ENCODE measurements at places on chromosomes 3 and 15.

- DNase-seq: no peak
Observed at GRCh38 chr15:47362118-47362905, 355.0 kb upstream of the SEMA6D start.

DNA sequence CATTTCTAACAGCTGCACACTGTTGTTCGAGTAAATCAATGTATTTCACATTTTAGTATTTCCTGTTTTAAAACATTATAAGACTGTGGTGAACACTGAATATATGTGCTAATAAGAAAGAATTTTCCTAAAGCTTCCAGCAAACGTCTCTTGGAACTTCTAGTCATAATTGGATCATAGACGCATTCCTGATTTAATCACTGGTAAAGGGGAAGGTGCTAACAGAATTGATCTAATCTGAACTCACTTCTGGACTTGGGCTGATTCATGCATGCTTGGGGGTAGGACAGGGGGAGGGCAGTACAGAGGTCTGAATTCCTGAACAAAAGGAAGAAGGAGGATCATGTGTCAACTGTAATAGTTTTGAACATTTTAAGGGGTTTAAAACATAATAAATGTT is 7.3 kb upstream of the LEKR1 start:
- DNase-seq: no peak

- no peak for DNase-seq
Observed at GRCh38 chr3:190983875-190984274, 121.4 kb upstream of the GMNC start.

- DNase-seq: no peak
Observed at GRCh38 chr3:122767540-122768372, 25.9 kb downstream of the HSPBAP1 start.

- DNase-seq: no peak
Observed at GRCh38 chr3:164387236-164387635, 691.1 kb downstream of the SI start.

DNA sequence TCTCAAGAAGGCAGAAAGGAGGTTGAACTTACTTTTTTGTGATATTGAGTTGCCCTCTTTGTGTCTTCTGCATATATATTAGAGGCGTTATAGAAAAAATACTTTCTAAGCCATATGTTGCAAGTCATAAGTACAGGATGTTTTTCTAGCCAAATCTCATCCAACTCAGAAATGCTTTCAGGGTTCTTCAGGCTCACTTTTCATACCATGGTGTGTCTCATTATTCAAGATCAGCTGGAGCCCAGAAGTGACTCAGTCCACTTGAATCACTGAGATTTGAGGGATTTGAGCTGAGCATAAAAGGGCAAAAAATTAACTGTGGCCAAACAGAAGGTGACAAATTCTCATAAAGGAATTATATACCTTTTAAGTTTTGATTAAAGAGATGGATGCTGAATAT is 157.3 kb downstream of the WNT5A start:
- DNase-seq: no peak

GRCh38 chr3:169237201-169237600 is 426.3 kb downstream of the MECOM start:
- DNase-seq: no peak

DNA sequence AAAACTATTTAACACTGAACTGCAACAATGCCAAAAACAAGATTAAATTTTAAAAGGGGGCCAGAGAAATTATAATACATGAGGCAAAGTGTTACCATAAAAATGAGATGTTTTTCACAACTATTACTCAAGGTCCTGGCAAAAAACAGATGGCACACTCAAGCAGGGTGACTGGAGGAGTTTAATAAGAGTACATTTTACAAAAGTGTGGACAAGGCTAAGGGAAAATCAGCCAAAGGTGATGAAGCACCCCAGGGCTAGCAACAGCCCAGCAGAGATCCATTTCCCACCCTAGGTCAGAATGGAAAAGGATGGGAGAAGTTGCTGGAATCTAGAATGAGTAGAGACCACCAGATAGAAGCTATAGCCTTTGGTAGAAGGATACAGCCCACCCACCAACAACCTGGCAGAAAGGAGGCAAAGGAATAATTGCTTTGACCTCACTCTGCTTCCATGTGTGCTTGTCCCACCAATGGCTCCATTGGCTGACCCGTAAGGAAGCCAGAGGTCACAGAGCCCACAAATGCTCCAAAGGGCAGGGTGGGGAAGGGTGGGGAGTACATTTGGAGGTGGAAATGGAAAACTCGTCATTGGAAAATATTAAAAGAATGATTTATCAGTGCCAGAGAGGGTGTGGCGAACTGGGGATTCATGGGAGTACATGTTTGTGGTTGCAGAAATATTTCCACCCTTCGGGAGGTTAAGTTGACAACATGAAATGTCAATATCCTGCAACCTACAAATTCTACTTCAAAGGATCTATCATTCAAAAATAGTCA is 161.0 kb upstream of the UBE2E2 start:
- DNase-seq: no peak

GRCh38 chr15:67085237-67085817 is 19.9 kb downstream of the SMAD3 start:
- DNase-seq: peak; percentile 36

- no peak for DNase-seq
Observed at GRCh38 chr3:15284121-15284889, 48.1 kb downstream of the SH3BP5 start.

GRCh38 chr15:90681480-90681879 is 35.7 kb upstream of the BLM start:
- no peak for DNase-seq

- DNase-seq: no peak
Observed at GRCh38 chr3:190558316-190558715, 44.4 kb downstream of the IL1RAP start.

GRCh38 chr3:155228676-155229075 is 64.8 kb downstream of the STRIT1 start:
- DNase-seq: no peak

DNA sequence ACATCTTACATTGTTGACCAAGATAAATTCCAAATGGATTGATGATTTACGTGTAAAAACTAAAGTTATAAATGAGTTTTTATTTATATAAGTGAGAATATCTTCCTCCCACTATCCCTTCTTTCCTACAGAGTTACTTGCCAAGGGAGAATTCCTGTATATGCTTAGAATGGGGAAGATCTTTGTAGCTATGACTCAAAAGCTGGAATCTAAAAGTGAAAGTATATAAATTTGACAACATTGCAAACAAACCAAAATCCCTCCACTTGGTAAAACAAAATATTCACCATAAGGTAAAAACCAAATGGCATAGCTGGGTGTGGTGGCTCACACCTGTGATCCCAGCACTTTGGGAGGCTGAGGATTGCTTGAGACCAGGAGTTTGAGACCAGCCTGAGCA is 52.7 kb upstream of the GCNT3 start:
- DNase-seq: no peak

- DNase-seq: no peak
Observed at GRCh38 chr3:194579091-194579606, 54.1 kb downstream of the TMEM44 start.

GRCh38 chr15:58873267-58873666 is 60.2 kb downstream of the SLTM start:
- DNase-seq: no peak

DNA sequence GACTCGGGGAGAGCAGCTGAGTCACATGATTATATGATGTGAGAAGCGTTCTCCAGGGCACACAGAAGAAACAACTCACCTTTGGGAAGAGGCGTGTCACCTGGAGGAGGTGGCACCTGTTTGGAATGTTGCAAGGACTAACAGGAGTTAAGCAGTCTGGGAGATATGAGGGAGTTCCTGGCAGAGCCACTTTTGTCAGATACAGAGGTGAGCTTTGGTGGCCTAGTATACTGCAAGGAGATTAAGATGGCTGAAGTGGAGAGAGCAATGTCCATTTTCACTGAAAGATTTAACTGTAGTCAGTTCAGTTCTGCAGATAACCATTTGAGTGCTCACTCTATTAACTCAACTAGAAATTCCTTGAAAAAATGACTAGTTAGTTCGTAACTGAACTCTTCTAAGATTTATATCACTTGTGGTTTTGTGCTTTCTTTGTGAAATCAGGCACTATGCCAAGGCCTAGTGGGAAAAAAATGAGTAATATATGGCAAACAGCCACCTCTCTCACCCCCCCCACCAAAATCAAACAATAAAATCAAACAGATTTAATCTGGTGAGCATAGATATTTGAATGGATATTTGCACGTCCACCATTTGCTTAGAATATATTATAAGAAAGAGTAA is 61.3 kb downstream of the CRYBG3 start:
- no peak for DNase-seq

DNA sequence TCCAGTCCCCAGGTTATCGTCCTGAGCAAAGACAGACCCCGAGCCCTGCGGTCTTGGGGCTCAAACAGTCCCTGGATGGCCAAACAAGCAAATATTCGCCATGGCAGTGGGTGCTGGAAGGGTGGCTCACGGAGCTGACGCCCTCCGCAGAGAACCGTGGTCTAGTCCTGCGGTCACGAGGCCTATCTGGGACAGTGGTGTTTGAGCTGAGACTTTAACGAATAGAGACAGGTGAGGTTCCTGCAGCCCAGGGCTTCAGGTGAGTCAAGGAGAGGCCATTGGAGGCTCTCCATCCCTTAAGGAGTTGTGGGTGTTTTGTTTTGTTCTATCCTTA is 399 bp upstream of the SUCLG2 start:
- no peak for DNase-seq

GRCh38 chr3:137348936-137349335 is 391.2 kb downstream of the IL20RB start:
- DNase-seq: no peak

- DNase-seq: no peak
Observed at GRCh38 chr3:23741036-23741706, 64.6 kb upstream of the UBE2E1 start.

DNA sequence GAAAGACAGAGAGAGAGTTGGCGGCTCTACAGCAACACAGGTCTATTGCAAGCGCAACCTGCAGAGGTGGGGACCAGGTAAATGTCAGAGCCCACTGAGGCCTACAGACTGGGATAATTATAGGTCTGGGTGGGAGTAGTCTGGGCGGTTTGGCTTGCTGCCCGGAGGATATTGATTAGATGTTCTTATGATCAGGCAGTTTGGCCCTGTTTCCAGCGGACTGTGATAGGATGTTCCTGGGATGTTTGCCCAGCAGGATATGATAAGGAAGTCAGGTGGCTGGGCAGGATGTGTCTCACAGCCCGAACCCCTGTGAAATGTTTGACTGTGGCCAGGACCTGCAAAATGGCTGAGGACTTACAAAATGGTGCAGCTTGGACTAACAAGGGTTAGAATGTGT is 364.9 kb downstream of the NAALADL2 start:
- no peak for DNase-seq

- no peak for DNase-seq
Observed at GRCh38 chr3:126913524-126913923, 69.4 kb upstream of the PLXNA1 start.

DNA sequence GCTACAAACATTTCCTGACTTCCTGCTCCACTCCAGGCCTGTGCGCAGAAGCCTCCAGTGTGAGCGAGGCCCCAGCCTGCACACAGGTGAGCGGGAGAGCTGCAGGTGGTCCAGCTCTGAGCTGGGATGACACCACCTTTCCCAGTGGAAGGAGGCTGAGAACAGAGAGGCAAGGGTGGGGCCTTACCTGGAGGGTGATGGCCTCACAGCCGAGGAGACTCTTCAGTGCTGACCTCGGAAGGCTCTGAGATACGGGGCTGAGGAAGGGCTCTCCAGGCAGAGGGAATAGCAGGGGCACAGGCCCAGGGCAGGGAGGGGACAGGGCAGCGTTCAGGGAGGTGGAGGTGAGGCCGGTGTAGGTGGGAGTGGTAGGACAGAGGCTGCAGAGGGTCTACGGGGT is 70.8 kb downstream of the EFCAB12 start:
- no peak for DNase-seq

- DNase-seq: no peak
Observed at GRCh38 chr3:114553949-114554593, 260.2 kb downstream of the TIGIT start.

GRCh38 chr3:14222900-14223594 is 44.4 kb downstream of the LSM3 start:
- DNase-seq: no peak

DNA sequence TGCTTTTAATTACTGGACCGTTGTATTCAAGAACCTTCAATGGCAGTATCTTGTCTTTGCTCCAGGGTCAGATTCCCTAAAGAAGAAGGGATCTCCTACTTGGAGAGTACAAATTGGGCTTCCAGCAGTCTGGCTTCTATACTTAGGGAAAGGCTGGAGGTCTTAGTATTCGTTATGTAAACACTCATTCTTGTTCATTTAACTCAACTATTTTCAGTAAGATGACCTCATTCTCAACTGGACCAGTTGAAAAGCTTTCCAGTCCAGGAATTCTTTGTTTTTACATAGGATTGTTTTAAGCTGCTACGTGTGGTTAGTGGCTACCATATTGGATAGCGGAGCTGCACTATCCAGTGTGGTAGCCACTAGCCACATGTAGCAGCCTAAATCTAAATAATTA is 4.6 kb downstream of the SENP5 start:
- no peak for DNase-seq

DNA sequence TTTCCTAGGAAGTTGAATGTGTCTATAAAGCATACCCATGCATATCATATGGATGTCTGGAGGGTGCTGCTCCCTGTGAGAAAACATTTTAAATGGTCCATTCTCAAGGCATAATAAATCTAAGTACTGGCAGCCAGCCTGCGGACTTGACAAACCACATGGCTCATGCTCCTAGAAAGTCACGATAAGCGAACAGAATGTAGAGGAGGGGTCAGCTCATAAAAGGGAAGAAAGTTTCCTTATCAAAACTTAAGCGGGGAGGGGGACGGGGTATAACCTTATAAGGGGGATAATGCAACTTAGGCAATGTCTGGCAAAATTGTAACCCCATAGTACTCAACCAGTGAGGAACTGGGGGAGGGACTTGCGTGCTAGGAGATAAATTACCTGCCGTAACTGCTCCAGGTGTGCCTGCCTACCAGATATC is 159.8 kb upstream of the LMCD1 start:
- DNase-seq: no peak

DNA sequence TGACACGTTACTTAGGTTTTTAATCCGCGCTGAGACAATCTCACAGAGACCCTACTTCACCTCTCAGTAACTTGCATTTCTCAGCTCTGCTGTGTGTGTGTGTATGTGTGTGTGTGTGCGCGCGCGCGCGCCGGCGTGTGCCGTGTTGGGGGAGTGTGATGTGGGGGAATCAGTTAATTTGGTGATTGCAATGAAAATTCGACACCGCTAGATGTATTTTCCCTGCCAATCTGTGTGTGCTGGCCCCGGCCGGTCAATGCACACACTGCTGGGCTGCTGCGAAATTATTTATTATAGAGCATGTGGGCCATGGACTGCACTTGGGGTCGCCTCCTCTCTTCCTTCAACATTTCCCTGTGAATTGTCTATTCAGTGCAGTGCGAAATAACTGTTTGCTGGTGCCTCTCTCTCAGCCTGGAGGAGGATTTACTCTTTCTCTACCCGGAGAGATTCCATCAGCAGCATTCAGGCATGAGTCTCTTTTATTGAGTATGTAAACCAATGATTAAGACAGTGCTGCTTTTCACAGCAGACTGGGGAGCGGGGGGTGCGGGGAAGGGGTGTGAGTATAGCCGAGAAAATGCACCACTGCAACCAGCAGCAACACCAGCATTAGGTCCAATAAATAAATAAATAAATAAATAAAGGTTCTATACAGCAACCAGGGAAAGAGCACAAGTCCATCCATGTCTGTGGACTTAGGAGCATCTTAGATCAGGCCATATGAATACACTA is 2.9 kb downstream of the CADM2 start:
- DNase-seq: no peak
